ENCODE measurements at places on chromosomes 11 and 22.

- no peak for DNase-seq
Measured at GRCh38 chr11:9797300-9797699, 133.4 kb downstream of the SWAP70 start.

DNA sequence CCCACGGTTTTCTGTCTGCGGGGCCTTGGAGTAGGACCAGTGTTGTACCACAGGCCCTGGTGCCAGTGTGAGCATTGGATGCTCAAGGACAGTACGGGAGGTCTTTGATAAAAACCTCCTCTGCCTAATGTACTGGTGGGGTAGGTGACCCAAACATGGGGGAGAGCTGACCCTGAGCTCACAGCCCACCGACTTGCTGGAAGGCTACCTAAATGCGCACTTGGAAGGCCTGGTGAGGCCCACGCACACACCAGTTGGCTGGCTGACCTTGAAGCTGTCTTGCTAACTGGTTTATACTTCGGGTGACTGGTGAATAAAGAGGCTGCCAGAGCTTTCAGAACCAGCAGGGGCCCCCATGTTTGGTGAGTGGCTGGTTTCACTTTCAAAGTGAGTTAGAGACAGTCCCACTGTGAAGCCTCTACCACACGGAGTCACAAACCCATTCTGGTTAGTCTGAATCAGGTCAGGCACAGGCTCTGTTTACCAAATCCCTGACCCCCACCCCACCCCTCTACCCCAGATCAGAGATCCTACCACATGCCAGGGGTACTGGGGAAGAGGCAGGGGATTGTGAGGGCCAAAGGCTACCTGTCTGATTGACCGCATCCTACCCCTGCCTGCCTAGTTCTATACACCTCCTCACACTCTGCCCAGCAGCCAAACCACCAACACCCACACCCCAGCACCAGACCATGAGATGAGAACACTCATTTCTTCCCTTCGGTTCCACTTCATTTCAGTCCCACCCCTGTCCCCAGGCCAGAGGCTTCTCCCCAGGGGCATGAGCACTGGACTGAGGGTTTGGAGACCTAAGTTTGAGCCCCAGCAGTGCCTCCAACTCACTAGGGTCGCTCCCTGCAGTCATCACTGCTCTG lies 12.7 kb upstream of the IL2RB start:
- peak; percentile 46 for DNase-seq

DNA sequence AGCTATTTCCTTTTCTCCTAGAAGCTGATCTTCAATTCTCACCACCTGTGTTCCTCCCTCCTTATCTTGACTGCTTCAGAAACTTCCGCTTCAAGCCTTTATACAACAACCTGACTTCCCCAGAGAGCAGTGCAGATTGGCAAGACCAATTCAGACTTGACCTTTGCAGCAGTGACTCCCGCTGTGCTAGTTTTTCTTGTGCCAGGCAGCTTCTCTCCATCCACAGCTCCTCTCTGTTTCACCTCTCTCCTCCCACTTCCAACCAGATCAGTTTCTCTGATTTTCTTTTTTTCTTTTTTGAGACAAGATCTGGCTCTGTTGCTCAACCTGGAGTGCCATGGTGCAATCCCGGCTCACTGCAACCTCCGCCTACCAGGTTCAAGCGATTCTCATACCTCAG lies 74.3 kb downstream of the GRAMD1B start:
- DNase-seq = no peak

DNA sequence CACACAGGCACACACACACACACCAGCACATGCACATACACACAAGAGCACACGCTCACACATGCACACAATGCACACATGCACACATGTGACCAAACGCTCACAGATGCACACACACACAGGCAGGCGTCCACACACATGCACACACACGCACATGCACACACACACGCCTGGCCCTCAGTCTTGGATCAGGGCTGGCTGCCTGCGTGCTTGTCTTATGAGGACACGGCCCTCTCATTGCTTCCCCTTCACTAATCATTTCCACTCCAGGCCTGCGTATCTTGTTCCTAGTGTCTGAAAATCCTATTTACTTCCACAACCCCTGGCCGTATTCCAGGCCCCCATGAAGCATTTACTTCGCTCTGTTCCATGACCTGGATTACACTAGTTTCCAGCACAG lies 740.5 kb downstream of the BRD1 start:
- no peak for DNase-seq

- DNase-seq = no peak
Measured at GRCh38 chr11:109728056-109728455, 306.1 kb downstream of the C11orf87 start.

DNA sequence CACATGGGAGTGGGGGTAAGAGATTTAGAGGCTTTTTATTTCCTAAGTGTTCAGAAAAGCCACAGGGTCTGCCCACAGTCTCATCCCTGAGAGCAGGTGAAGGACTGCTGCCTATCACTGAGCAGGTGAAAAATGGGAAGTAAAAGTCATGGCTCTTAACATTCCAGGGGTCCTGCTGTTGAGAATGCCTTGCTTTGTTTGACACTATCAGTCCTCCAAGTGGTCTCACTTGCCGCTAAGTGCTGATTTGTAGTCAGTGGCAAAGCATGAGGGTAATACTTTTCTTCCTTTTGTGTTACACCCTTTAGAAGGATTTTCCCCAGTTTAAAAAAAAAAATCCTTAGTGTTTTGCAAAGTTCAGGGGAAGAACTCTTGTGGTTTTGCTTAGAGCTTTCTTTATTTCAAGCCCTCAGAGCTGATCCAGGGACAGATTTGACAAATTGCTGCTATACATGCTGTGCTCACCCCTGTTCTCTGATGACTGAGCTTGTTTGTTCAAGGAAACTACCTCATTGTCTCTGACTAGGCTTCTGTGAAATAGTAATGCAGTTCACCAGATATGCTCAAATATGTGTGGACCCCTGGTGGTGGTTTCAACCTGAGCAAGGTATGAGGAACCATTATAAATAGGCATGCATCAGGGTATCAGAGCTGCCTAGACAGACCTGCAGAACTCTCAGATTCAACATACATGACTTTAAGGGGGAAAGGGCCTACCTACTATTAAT lies 141.0 kb downstream of the ARHGAP42 start:
- no peak for DNase-seq

GRCh38 chr11:117918366-117919255 lies 10.6 kb downstream of the TMPRSS13 start:
- no peak for DNase-seq

GRCh38 chr22:33515795-33516194 lies 404.5 kb downstream of the LARGE1 start:
- DNase-seq = no peak

DNA sequence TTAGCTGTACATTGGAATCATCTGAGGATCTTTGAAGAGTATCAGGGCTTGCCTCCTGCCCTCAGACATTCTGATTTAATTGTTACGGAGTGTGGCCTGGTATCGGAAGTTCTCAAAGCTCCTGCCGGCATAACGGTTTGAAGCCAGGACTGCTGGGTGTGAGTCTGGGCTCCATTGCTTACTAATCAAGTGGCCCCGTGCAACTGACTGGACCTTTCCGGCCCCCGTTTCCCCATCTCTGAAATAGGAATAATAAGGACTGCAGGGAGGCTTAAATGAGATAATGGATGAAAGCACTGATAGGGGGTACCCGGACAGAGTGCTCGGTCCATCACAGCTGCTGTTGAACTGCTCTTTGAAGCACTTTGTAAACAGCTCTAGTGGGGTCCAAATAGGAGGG lies 1.7 kb downstream of the PLEKHB1 start:
- DNase-seq = no peak

GRCh38 chr11:67356864-67357561 lies 3.7 kb upstream of the POLD4 start:
- peak; percentile 95 for DNase-seq

GRCh38 chr22:26502688-26503561 lies 9.3 kb downstream of the TFIP11 start:
- DNase-seq = peak; percentile 37

DNA sequence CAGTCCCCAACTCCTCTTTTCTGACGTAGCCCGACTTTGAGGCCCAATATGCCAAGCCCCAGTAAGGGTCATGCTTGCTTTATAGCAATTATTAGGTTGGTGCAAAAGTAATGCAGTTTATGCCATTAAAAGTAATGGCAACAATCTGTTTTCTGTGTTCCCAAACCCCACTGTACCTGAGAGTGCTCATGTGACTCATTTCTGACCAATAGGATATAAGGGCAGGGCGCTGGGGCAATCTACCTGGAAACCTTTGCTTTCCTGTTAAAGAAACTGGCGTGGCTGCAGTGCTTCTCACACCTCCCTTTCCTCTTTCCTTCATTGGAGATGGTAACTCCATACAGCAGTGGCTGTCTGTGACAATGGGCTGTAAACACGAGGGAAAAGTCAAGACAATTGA lies 78.9 kb upstream of the MPPED2 start:
- DNase-seq = no peak

GRCh38 chr11:15485432-15485831 lies 370.7 kb downstream of the INSC start:
- DNase-seq = no peak

GRCh38 chr11:2448661-2449547 lies 4.1 kb downstream of the KCNQ1 start:
- no peak for DNase-seq

- no peak for DNase-seq
Measured at GRCh38 chr11:8814923-8815240, 96.1 kb upstream of the AKIP1 start.

DNA sequence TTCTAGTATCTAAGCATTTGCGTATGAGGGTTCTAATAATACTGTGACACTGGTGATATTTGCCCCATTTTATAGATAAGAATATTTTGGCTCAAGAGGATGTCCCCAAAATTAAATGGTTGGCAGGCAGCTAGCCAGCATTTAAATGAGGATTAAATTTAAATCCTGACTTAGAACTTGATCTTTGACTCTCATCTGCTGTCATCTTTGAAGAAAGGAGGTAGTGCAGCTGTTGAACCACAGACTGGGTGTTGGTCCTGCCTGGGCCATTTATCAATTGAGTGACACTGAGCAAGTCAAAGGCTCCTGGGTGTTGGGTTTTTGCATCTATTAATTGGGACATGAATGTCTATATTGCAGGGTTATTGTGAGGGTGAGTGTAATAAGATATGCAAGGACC lies 112.3 kb downstream of the INSC start:
- no peak for DNase-seq

DNA sequence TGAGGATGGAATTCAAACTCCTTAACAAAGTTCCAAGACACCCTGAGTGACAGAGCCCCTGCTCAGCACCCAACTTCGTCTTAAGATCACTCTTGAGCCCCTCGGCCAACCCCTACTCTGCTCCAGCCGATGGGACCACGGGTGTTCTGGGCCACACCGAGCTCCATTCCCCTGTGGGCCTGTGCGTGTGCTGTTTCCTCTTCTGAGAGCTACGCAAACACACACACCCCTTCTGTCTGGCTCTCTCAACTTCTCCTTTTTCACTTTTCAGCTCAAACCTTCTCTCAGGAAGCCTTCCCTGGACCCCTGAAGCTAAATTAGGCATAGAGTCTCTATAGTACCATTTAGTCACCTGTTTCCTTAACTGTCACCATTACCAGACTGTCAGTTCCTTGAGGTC lies 37.5 kb upstream of the NNMT start:
- peak; percentile 49 for DNase-seq

DNA sequence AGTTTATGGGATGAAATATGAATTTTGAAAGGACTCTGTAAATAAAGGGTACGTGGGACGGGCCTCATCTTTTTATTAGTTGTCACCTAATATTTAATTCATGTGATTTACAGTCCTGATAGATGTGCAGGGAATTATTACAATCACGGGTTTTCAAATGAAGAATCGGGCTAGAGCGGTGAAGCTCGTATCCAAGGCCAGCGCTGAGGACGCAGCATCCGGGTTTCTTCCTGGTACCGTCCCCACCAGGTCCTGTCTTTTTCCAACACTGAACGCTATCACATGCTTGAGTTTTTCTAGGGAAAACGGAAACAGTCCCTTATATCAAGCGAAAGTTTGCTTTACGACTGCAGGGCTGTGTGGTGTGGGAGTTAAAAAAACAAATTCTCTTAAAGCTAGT lies 787 bp downstream of the SMDT1 start:
- DNase-seq = peak; percentile 42

DNA sequence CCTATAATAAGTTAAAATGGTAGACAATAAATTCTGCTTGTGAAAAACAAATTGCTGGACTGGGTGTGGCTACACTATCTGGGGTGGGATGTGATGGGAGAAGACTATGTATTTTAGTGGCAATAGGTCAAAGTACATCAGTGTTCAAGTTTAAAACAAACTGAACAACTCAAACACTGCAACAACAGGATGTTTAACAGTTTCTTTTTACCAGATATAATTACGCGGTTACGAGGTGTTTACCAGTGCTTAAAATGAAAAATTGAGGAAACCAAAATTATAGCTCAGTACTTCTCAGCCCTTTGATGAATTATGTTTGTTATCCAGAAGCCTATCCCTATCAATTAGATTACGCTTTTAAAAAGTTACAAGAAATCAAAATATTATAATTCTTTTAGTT lies 3.2 kb downstream of the PRDM10 start:
- DNase-seq = no peak

- no peak for DNase-seq
Measured at GRCh38 chr11:14409891-14410290, 50.9 kb upstream of the RRAS2 start.

DNA sequence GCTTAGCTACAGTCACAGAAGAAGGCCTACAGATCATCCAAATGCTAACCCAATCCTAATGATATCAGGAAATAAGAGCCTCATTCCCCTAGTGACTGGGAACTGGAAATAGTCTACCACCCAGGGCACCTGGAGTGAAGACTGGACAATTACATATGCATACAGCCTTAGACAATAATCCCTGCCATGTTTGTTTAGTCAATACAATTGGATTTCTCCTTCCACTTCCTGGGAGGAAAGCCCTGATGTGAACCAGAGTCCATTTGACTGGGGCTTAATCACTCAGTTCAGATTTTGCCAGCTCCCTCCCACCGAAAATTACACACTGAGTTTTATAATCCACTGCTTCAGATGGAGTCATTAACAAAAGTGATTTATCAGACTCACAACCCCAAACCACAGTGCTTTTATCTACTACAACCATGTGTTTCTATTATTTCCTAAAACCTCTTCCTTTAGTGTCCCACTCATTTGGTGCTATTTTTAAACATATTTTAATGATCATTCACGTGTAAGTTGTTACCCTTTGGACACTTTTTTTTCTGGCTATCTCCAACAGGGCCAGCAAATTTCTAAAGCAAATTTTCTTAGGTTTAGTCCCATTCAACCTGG lies 29.9 kb downstream of the CWF19L2 start:
- no peak for DNase-seq

All from inflammatory macrophage treated with lipopolysaccharide for 4 hours (primary cell).